Fibroblast of skin of right biceps (primary cell): ENCODE measurements at places on chromosomes 5 and 9.
A peak's percentile ranks its signal among the peaks of the same experiment; 100 is the strongest.

DNA sequence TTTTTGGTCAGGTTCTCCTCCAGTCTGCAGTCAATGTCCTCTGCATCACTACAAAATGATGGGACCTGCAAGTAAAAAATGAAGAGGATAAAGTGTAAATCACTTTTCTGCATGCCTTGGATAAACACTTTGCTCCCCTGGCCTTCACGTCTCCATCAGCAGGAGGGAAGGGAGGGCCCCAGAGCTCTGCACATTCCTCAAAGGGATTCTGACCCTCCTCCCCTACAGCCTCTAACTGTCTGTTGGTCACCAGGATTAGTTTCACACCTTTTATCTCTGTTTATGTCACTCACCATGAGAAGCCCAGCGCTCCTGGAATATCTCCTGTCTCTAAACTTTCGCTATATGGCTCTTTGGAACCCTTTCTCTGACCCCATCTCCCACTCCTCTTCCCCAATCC is 103.3 kb downstream of the SVEP1 start:
- DNase-seq = no peak

DNA sequence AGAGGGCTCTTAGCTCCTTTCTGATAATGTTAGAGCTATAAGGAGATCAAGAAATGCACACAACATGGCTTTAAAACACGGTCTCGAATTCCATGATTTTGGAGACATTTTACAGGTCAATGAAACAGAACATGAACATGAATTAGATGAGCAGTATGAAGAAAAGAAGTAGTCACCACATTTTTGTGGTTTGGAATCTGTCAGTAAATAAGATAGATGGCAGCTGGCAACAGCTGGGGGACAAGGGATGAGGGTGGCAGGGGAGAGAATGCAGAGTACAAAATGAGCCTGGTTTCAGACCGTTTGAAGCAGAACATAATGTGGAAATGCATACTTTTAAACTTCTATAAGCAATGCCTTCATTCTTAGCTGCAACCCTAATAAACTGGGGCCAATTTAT is 107.1 kb downstream of the OXCT1 start:
- DNase-seq = peak; percentile 84

- no peak for DNase-seq
Observed at GRCh38 chr5:37417347-37417746, 38.2 kb downstream of the WDR70 start.

DNA sequence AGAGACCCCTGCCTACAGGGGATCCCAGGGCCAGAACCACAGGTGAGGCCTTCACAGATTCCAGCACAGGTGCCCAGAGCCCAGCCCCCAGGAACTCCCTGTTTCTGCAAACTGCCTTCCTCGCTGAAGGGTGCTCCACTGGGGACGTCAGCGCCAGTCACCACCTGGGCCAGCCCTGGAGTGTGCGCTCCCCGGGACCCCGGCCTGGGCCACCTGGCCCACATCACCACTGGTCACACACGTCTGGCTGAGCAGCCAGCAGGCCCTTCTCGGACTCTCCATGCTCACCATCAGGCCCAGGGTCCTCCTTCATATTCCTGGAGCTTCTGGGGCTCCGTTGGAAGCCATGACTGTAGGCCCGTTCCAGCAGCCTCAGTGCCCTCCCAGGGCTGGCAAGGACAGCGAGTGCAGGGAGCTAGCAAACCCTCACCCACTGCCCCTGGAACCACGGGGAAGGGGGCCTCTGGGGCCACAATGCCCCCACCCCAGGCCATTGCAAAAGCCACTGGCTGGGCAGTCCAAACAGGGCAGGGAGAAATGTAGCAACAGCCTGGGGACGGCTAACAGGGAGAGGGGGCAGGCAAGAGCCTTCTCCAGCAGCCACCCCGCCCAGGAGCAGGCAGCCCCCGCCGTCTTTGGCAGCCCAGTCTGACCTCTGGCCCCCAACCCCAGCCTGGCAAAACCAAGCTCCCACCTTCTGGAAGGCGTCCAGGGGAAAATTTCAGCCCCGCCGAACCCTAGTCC is 1.3 kb downstream of the AGPAT2 start:
- DNase-seq = no peak

GRCh38 chr5:1229822-1230221 is 4.6 kb downstream of the SLC6A18 start:
- DNase-seq = no peak

- no peak for DNase-seq
Observed at GRCh38 chr9:129921905-129922304, 86.6 kb downstream of the USP20 start.

- peak; percentile 54 for DNase-seq
Observed at GRCh38 chr9:78234810-78235209, 1.1 kb upstream of the CEP78 start.

- peak; percentile 77 for DNase-seq
Observed at GRCh38 chr9:132857031-132857430, 21.1 kb downstream of the AK8 start.

- peak; percentile 81 for DNase-seq
Observed at GRCh38 chr9:128892221-128892921, 10.4 kb downstream of the LRRC8A start.
